Stimulated activated CD4-positive, alpha-beta T cell treated with anti-CD3 and anti-CD28 coated beads, Interleukin-15, amount 100 ng/mL, for 1 hour (primary cell): ENCODE measurements at places on chromosomes 16 and 17.

GRCh38 chr17:60665602-60666001 lies 12.0 kb upstream of the BCAS3 start:
- no peak for DNase-seq

DNA sequence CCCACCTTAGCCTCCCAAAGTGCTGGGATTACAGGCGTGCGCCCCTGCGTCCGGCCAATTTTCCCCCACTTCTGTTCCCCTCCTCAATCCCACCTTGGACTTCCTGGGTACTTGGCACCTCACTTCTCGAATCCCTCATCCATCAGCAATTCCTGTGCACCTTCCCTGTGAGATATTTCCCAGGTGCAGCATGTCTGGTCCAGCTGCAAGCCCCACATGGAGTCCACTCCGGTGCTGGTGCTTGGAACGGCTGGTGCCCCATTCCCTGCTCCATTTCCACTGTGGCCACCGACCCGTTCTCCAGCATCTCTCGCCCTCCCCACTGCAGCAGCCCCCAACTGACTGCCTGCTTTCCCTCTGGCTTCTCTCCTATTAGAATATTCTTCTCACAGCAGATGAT lies 35.3 kb downstream of the NOL11 start:
- no peak for DNase-seq

DNA sequence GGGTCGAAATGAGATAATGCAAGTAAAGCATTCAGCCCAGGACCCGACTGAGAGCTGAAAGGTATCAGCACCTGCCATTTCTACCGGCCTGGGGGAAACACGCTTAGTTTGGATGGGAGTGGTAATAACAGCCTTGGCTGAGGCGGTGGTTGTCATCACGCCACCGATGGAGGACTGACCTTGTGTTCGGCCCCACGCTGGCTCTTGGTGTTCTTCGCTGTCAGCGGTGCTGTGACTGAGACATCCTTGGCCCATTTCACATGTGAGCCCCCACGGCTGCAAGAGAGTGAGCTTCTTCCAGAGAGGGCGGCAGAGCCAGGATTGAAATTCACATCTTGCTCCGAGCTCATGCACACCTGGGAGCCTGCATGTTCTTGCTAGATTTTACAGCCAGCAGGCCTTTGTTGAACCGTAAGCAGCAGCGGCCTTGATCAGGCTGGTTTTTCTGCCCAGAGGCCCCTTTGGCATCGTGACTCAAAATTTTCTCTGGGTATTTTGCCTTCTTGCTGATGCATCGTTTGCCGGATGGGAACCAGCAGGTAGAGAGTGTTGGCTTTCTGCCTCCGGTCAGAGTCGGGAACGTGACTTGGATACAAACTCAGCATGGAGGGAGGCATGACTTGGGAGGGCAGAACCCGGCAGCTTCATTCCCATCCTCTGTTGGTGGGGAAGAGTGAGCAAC lies 341.5 kb downstream of the SNX29 start:
- no peak for DNase-seq

DNA sequence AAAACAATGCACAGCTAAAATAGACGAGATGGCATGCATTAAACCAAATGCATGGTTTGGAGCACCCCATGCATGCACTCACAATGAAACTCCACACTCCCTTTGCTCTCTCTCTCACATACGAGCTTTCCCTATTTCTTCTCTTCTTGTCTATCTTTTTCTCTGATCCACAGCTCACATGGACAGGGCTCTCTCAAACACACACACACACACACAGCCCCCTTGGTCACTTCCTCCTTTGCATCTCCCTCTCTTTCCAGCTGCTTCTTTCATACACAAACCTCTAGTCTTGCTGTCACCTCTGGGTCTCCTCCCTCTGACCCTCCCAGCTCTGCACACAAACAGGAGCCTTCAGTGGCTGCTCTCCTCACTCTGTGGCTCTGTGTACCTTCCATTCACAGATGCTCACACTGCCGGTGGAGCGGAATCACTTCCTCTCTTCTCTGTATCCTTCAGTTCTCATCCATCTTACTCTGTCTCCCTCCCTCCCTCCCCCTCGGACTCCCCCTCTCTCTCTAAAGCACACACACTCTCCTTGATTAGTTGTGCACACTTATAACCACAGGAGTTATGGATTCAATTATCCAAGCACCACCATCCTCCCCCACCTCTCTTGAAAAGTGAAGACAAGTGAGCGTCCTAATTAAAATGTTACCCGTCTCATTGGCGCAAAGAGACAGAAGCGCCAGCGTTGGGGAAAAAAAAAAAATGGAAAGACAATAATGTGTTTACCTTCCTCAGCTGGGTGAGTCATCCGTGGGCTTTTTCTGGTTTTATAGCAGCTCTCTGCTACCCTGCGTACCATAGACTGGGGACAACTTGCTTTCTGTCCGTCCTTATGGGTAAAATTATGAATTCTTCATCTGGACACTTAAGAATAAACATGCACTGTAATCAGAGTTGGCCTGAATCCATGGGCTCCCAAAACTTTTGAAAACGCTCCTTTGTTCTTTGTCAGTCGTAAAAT lies 90.8 kb downstream of the SHISA6 start:
- no peak for DNase-seq

GRCh38 chr16:50490828-50491227 lies 57.4 kb upstream of the NKD1 start:
- no peak for DNase-seq

DNA sequence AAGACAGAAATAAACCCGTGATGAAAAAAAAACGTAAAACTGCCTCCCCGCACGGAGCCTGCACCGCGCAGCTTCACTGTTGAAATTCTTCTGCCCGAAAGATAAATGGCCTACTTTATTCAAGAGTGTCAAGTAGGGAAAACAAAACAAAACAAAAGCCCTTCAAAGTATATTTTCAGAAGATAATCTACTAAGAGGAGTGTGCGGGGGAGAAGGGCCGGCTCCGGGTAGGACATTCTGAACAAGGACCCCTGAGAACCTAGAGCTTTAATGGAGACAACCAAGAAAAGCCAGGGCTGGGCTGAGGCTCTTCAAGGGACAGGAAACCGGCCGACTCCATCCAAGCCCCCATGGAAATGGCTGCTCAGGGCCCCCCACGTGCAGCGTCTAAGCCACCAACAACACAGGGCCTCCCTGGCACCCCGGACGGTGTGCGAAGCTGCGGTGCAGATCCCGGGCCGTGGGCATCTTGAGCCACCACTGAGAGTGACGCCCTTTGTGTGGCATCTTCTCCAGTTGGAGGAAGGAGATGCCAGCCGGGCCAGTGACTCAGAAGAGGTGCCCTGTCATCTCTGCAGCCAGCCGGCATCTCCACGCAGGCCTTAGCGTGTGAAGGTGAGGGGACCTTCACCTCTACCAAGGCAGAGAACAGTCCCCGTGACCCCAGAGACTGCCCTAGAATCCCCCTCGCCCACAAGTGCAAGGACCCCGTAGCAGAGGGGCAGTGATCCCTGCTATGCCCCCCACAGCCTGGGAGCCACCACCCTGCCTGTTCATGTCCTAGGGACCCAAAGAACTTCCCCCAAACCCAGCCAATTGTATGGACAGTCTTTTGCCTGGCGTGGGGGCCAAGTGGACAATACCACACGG lies 250.8 kb downstream of the C16orf95 start:
- DNase-seq, result no peak

GRCh38 chr17:65553646-65554552 lies 7.5 kb downstream of the AXIN2 start:
- DNase-seq, result no peak

GRCh38 chr16:80253741-80254140 lies 287.1 kb upstream of the DYNLRB2 start:
- DNase-seq, result no peak

DNA sequence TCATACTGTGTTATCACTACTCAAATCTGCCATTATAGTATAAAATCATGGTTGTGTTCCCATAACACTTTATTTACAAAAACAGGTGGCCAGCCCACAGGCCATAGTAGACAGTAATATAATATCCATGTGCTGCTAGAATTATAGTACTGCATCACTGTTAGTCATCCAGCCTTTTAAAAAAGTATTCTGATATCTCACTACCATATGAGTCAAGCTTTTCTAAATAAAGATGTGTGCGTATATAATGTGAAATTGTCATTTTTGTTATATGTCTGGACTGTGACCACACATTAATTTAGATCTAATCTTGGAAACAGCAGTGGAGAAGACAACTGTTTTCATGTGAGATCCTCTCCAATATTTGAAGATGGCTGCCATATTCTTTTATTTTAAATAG lies 1049.1 kb upstream of the GOT2 start:
- DNase-seq, result no peak

DNA sequence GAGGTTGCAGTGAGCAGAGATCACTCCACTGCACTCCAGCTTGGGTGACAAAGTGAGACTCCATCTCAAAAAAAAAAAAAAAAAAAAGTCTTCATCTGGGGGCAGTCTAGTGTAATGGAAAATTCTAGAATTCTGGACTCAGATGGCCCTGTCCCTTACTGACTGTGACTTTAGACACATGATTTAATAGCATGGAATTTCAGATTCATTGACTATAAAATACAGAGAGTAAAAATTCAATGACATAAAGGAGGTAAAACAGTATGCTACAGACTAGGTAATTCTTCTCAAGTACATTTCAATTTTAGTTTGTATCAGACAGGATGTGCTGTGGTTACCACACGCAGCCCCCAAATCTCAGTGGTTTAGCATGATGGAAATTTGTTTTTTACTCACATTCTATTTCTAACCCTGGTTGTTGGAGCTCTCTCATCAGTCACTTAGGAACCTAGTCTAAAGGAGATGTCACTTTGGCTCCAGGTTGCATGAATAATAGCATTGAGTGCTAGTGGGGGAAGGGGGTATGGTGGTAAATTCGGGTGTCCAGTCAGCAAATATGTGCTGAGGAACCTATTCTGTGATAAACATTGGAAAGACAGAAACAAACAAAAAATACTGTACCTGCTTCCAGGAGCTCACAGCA lies 444.0 kb downstream of the XYLT1 start:
- no peak for DNase-seq

GRCh38 chr16:66752379-66752778 lies 970 bp upstream of the DYNC1LI2 start:
- DNase-seq, result no peak

DNA sequence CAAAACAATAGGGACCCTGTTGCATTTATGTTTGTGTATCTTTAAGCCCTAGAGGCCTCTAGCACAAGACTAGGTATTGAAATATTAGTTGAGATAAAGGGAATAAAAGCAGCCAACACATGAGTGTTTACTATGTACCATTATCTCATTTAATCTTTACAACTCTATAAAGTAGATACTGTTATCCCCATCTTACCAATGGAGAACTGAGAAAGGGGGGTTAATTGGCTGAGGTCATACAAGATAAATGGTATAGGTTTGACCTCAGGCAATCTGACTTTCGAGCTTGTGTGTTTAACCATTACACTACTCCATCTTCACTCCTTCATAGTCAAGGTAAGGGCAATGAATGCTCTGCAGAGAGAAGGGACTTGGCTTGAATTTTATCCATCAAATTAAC lies 26.3 kb upstream of the STAC2 start:
- no peak for DNase-seq

DNA sequence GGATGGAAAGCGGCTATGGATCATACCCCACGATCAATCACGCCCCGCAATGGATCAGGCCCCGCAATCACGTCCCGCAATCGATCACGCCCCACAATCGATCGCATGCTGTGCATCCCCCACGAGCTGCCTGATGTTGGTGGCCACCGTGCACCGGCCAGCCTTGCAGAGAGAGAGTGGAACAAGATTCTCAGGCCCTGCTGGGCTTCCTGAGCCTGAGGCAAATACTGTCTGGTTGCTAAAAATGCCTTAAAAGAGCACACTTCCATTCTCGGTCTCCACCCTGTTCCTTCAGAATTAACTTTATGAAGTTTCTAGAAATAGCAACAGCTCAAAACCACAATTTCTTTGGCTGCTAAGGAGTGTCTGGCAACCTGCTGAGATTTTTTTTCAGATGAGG lies 81.5 kb downstream of the VPS53 start:
- DNase-seq, result no peak

DNA sequence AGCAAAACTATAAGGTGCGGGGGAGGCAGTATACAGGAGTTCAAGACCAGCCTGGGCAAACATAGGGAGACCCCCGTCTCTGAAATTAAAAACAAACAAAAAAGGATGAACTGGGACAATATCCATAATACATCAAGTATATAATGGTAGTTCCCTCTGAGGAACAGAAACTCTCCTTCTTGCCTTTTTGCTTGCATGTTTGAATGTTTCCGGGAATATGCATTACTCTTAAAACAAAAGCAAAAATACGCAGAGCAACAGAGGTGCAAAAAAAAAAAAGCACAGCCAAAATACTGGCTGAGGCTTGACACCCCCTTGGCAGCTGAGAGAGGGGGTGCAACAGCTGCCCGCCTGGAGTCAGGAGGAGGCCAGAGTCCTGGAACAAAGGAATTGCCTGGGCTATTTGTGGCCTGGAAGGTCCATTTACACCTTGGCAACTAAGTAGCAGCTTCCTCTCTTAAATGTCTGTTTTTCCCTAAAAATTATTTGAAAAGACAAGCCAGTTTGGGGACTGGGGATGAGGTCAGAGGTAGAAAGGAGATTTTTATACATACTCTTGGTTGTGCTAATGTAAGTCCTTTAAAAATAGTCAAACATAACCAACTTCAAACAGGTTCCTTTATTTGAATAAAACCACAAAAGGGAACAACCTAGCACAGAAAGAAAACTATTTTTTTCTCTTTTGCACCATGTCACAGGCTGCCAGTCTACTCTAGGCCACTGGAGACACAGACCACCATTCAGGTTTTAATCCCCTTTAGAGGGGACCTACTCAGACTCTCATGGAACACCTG lies 19.5 kb downstream of the USP7 start:
- no peak for DNase-seq

- DNase-seq, result no peak
Measured at GRCh38 chr17:32822996-32823395, 53.9 kb downstream of the MYO1D start.

DNA sequence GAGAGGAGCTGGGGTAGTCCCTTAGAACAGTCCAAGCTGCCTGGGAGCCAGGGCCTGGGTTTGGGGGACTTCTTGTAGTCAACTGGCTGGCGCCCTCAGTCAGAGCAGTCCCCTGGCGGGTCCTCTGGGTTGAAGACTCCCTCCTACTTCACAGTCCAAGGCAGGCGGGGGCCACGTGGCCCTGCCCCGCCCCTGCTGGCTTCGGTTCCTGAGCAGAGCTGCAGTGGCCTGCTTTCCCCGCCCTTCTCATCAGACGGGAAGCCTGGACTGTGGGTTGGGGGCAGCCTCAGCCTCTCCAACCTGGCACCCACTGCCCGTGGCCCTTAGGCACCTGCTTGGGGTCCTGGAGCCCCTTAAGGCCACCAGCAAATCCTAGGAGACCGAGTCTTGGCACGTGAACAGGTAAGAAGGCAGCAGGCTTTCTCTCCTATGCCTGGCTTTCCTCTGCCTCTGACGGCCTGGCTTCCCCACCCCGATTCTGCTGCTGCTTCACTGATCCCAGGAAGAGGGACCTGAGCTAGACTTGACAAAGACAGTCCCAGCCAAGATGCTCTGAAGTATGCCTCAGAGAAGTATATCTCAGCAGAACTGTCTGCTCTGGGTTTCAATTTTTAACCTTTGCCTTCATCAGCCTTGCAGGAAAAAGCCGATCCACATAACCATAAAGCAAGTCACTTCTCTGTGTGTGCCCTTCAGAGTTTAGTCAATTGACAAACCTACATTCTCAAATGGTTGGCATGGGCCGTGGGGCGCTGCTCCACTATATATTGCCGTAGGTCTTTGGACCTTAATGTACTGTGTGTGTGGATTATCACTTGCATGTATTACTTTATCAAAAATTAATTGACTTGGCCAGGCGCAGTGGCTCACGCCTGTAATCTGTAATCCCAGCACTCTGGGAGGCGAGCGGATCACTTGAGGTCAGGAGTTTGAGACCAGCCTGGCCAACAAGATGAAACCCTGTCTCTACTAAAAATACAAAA lies 56.3 kb downstream of the SF3B3 start:
- DNase-seq, result no peak

- no peak for DNase-seq
Measured at GRCh38 chr17:44770166-44770925, 11.6 kb downstream of the ADAM11 start.
